Activated naive CD4-positive, alpha-beta T cell treated with anti-CD3 and anti-CD28 coated beads, Interleukin-2, amount 10 ng/mL, durations not matched to agents 7 days and 5 days (primary cell): ENCODE measurements at places on chromosomes 5 and 9.

DNA sequence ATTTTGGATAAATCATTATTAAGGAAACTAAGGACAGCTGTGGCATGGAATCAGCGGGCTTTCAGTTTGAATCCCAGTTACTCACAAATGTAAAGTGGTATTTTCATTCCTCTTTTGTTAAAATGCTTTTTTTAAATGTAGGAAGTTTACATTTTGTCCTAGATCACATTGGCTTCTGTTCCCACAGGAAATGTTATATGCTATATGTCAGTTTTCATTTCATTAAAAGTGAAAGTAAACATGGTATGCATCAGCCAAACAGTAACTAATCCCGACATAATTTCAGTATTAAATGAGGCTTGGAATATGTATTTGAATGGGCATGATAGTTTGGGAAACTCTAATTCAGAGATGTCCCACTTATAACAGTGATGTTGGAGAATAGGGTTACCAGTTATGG is 18.6 kb upstream of the SMIM15 start:
- H3K27ac ChIP-seq: no peak overlapping the region
- DNase-seq: no peak
- H3K36me3 ChIP-seq: no peaks in the 10 kb centered on the region
- H3K4me3 ChIP-seq: no peak overlapping the region
- H3K27me3 ChIP-seq: peaks cover 4% of the 10 kb centered on the region

- H3K27me3 ChIP-seq: no peaks in the 10 kb centered on the region
- H3K4me3 ChIP-seq: no peak overlapping the region
- DNase-seq: no peak
Measured at GRCh38 chr9:2755285-2755684, 38.0 kb downstream of the KCNV2 start.

DNA sequence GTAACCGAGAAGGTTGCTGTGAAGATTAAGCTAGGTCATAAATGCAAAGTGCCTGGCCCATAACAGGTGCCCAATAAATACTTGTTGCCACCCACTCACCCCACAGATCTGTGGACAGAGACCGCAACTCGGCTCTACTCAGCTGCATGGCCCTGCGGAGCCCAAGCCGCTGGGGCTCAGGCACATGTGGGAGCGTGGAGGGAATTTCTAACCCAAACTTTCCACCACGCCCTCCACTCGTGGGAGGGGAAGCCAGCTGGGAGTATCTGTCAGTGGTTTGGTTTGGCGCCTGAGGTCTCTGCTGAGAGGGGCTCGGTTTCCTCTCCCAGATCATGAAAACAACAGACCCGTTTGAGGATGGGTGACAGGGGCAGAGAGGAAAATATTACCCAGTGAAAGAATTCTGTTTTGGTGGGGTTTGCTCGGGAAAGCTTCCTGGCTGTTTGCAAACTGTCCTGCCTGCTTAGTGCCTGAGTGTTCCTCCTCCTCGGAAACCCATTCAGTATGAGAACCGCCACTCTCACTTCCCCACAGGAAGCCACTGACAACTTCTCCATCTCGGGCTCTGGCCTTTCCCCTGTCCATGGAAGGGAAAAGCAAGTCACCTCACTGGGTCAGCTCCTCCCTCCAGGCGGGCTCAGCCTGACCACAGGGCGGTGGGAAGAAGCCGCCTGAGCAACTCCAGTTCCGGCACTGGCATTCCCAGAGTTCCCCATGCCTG is 60.1 kb downstream of the RGS3 start:
- H3K27ac ChIP-seq: peak overlapping the region; percentile 77
- peaks cover 62% of the 10 kb centered on the region for H3K4me1 ChIP-seq
- DNase-seq: peak; percentile 51
- no peaks in the 10 kb centered on the region for H3K27me3 ChIP-seq
- peak overlapping the region; percentile 47 for H3K4me3 ChIP-seq

GRCh38 chr9:76743931-76744330 is 20.3 kb upstream of the PCA3 start:
- DNase-seq: no peak
- peaks cover 8% of the 10 kb centered on the region for H3K27me3 ChIP-seq
- no peak overlapping the region for H3K4me3 ChIP-seq
- H3K4me1 ChIP-seq: peaks cover 10% of the 10 kb centered on the region

GRCh38 chr5:14948383-14948782 is 76.8 kb upstream of the ANKH start:
- H3K4me3 ChIP-seq: no peak overlapping the region
- no peaks in the 10 kb centered on the region for H3K36me3 ChIP-seq
- H3K27ac ChIP-seq: no peak overlapping the region
- peaks cover 9% of the 10 kb centered on the region for H3K27me3 ChIP-seq

DNA sequence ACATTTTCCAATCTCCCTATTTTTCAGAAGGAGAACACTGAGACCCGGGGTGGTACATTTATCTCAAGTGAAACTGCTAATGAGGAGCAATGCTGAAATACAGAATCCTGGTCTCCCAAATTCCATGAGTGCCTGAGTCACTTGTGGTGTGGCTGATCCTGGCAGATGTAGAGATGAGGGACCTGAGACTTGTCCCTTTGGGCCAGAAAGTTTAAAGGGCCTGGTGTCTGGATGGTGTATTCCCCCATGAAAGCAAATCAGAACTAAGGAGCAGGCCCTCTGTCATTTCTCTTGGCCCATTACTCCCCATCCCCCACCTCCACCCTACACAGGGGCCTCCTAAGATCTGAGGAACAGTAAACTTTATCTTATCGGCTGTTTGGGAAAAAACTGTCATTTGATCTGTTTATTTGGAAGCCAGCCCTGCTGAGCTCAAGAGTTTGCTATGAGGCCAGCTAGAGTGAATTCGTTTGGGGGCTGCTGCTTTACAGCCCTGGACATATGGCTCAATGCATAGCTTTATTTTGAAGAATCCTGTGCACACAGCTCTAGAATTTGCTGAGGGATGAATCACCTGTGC is 140.3 kb downstream of the LHFPL2 start:
- peaks cover 11% of the 10 kb centered on the region for H3K4me1 ChIP-seq
- peaks cover 83% of the 10 kb centered on the region for H3K27me3 ChIP-seq
- no peak overlapping the region for H3K27ac ChIP-seq
- no peak for DNase-seq

GRCh38 chr9:135973277-135974219 is 12.4 kb upstream of the UBAC1 start:
- DNase-seq: no peak
- no peak overlapping the region for H3K4me3 ChIP-seq
- no peaks in the 10 kb centered on the region for H3K36me3 ChIP-seq
- H3K27me3 ChIP-seq: peaks cover 37% of the 10 kb centered on the region

DNA sequence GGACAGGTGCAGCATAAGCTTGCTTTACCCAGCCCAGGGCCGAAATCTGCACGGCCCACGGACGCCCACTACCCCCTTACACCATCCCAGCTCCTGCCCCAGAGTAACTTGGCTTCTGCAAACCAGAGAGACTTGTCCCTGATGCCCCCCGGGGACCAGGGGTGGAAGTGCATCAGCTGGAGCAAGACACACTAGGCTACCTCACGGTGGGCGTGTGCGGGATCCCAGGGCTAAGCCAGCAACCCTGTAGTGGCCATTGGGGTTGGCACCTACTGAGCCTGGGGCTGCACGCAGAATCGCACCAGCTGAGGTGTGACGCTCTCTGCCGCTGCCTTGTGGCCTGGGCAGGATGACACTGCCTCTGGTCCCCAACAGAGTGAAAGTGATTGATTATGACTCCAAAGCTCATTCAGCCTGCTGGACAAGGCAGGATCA is 6.1 kb upstream of the ZNF79 start:
- H3K27ac ChIP-seq: no peak overlapping the region
- H3K27me3 ChIP-seq: peaks cover 37% of the 10 kb centered on the region
- no peaks in the 10 kb centered on the region for H3K36me3 ChIP-seq
- peaks cover 14% of the 10 kb centered on the region for H3K4me1 ChIP-seq

GRCh38 chr9:89701221-89701798 is 96.5 kb downstream of the GADD45G start:
- H3K4me3 ChIP-seq: peak overlapping the region; percentile 13
- peak; percentile 76 for DNase-seq
- peaks cover 50% of the 10 kb centered on the region for H3K4me1 ChIP-seq
- H3K27me3 ChIP-seq: peaks cover 3% of the 10 kb centered on the region
- H3K36me3 ChIP-seq: no peaks in the 10 kb centered on the region

GRCh38 chr5:74030371-74030770 is 404.4 kb downstream of the ARHGEF28 start:
- no peak overlapping the region for H3K27ac ChIP-seq
- no peaks in the 10 kb centered on the region for H3K36me3 ChIP-seq
- H3K4me3 ChIP-seq: no peak overlapping the region
- no peak for DNase-seq
- no peaks in the 10 kb centered on the region for H3K27me3 ChIP-seq
- no peaks in the 10 kb centered on the region for H3K4me1 ChIP-seq

GRCh38 chr9:115133649-115134048 is 15.7 kb upstream of the TNC start:
- no peaks in the 10 kb centered on the region for H3K4me1 ChIP-seq
- no peak overlapping the region for H3K4me3 ChIP-seq
- peaks cover 40% of the 10 kb centered on the region for H3K27me3 ChIP-seq
- H3K27ac ChIP-seq: no peak overlapping the region
- no peaks in the 10 kb centered on the region for H3K36me3 ChIP-seq

DNA sequence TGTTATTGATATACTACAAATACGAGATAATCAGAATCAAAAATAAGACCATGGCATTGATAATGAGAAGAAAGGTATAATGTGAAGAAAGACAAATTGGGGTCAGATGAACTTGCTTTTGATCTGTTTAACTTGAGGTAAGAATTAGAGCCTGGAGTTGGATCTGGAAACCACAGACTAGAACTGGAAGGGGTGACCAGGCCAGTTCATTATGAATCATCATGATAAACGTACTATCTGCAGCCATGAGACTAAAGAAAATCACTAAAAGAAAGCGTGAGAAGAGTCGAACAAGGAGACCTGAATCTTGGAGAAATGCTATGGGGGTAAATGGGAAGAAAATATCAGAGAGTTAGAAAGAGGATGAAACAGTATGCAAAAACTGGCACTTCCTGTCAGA is 967.5 kb downstream of the NR2F1-AS1 start:
- H3K27ac ChIP-seq: no peak overlapping the region
- H3K27me3 ChIP-seq: no peaks in the 10 kb centered on the region
- no peaks in the 10 kb centered on the region for H3K4me1 ChIP-seq
- no peaks in the 10 kb centered on the region for H3K36me3 ChIP-seq

GRCh38 chr5:56154732-56155484 is 78.2 kb downstream of the ANKRD55 start:
- H3K36me3 ChIP-seq: peaks cover 54% of the 10 kb centered on the region
- peak; percentile 65 for DNase-seq
- peak overlapping the region; percentile 97 for H3K27ac ChIP-seq
- H3K4me3 ChIP-seq: peak overlapping the region; percentile 31
- H3K4me1 ChIP-seq: peaks cover 89% of the 10 kb centered on the region
- no peaks in the 10 kb centered on the region for H3K27me3 ChIP-seq

DNA sequence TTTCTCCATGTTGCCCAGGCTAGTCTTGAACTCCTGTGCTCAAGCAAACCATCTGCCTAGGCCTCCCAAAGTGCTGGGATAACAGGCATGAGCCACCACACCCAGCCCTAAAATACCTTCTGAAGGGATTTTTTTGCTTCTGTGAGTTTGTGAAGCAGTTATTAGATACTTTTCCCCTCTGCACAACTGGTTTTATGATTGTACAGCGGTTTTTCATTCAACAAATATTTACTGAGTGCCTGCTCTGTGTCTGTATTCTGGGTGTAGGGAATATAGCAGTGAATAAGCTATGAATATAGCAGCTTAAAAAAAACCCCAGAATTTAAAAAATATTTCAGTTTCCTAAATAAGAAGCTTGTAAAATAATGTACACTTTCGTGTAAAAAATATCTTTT is 2.3 kb downstream of the SNX24 start:
- no peaks in the 10 kb centered on the region for H3K36me3 ChIP-seq
- peaks cover 31% of the 10 kb centered on the region for H3K27me3 ChIP-seq
- no peak overlapping the region for H3K4me3 ChIP-seq

GRCh38 chr9:4510546-4511322 is 20.5 kb downstream of the SLC1A1 start:
- H3K4me1 ChIP-seq: no peaks in the 10 kb centered on the region
- DNase-seq: no peak
- no peak overlapping the region for H3K4me3 ChIP-seq
- no peak overlapping the region for H3K27ac ChIP-seq

- H3K27ac ChIP-seq: no peak overlapping the region
- H3K27me3 ChIP-seq: peaks cover 14% of the 10 kb centered on the region
- no peak for DNase-seq
- no peaks in the 10 kb centered on the region for H3K4me1 ChIP-seq
- H3K36me3 ChIP-seq: no peaks in the 10 kb centered on the region
Measured at GRCh38 chr5:133410335-133410828, 202.0 kb downstream of the FSTL4 start.

GRCh38 chr5:143923634-143924266 is 111.8 kb downstream of the HMHB1 start:
- H3K4me3 ChIP-seq: no peak overlapping the region
- no peaks in the 10 kb centered on the region for H3K27me3 ChIP-seq
- no peaks in the 10 kb centered on the region for H3K36me3 ChIP-seq
- H3K27ac ChIP-seq: no peak overlapping the region

GRCh38 chr5:3116366-3116765 is 364.9 kb upstream of the IRX2 start:
- H3K4me1 ChIP-seq: no peaks in the 10 kb centered on the region
- no peak overlapping the region for H3K27ac ChIP-seq
- H3K36me3 ChIP-seq: no peaks in the 10 kb centered on the region
- peaks cover 33% of the 10 kb centered on the region for H3K27me3 ChIP-seq
- no peak overlapping the region for H3K4me3 ChIP-seq
